Esophagus squamous epithelium (tissue), 5 donors: ENCODE measurements at places on chromosomes 2 and 18. TPM values are rescaled to one million over a fixed set of nuclear protein-coding genes. Genes with fewer than 3 reads are reported as not detected.

The CKAP2L gene
- total RNA-seq, result 4.3 TPM

GRCh38 chr2:70702711-70703395 lies 65.1 kb downstream of the ADD2 start:
- no peak for DNase-seq

The MATN3 gene
- 0.45 TPM for total RNA-seq

DNA sequence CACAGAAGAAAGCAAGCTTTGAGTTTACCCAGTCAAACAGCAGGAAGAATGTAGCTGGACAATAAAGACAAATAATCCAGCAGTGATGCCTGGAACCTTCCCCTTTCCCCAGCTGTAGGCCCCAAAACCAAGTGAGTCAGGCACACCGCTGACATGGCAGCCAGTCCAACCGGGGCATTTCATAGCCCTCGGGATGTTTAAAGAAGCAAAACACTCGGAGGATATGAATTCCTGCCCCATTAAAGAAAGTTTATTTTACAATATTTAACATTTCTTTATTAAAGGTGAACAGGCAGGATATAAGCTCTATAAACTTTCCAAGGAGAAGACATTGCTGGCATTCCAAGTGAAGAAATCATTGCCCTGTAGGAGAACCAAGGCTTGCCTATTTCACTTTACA lies 507.6 kb upstream of the TNP1 start:
- DNase-seq, result no peak

- no peak for DNase-seq
Observed at GRCh38 chr2:222861411-222862105, 722 bp downstream of the ACSL3 start.

The TWIST2 gene
- total RNA-seq, result 33.0 TPM

The SRD5A2 gene
- total RNA-seq, result not detected

DNA sequence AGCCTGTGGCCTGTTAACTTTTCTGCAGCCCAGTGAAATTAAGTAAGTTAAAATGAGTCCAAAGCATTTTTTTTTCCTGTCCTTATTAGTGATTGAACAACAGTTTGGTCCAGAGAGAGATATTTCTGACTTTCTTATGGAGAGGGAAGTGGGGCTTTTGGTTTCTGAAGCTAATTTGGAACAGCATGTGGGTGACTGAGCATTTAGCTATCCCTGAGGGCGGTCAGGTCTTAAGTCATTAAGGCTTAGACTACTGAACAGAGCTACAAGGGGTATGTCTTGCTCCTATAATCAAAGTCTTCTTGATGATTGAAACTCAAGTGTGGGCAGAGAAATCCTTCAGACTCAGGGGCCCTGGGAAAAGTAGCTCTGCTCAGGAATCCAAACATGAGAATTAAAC lies 14.0 kb downstream of the ARHGAP25 start:
- DNase-seq, result no peak

DNA sequence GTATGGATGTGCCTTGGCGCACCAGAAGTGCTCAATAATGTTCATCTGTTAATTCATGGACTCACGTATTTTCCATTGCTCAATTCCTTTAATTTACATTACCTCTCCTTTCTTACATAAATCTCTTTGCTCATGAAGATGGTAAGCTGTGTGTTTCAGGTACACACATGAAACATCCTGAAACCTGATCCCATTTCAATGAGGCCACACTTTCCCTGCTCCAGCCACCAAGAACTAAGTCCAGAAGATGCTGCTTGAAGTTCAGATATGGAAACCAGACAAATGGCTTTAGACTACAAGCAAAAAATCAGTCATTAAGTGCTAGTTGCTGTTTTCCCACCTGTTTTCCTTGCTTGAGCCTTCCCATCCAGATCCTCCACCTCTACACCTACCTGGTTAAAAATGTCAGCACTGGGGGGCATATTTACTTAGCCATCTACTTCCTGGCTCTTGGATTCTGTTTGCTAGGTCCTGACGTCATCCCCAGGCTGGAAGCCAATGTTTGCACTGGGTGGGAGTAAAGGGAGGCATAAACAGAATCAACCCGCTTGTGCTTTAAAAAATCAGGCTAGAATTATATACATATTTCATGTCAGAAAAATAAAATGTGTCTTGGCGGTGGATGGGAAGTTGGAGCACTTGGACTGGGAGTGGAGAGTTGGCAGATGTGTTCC lies 309.7 kb downstream of the OSR1 start:
- DNase-seq, result no peak

GRCh38 chr2:237393523-237393922 lies 20.4 kb downstream of the COL6A3 start:
- no peak for DNase-seq

DNA sequence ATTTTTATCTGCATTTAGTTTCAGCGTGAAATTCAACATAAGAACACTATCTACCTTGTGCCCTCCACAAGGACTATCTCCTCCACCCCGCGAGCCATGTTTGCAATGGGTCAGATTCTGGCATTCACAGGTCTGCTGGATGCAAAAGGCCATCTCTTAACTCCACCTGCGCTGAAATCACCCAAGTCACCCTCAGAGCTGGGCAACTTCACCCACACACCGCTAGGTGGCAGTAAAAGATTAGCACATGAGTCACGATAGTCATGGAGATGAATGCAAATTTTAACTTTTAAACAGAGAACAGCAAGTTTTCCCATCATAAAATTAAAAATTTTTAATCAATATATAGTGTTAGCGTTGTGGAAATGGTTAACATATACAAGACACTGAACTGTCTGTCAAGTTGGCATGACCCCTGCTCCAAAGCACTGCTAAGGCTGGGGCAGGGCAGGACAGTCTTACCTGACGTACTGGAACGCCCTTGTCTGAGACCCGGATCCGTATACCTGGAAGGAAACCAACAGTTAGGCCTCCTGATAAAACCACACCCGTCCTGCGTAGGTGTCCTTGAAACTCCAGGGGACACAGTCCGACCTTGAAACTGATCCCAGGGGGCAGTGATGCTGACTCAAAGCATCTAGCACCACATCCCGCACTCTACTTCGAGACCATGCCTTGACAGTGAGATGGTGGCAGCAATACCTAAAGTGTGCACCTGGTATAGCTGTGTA lies 89.6 kb downstream of the UXS1 start:
- DNase-seq, result no peak

- no peak for DNase-seq
Observed at GRCh38 chr2:134712299-134712698, 6.5 kb downstream of the TMEM163 start.

DNA sequence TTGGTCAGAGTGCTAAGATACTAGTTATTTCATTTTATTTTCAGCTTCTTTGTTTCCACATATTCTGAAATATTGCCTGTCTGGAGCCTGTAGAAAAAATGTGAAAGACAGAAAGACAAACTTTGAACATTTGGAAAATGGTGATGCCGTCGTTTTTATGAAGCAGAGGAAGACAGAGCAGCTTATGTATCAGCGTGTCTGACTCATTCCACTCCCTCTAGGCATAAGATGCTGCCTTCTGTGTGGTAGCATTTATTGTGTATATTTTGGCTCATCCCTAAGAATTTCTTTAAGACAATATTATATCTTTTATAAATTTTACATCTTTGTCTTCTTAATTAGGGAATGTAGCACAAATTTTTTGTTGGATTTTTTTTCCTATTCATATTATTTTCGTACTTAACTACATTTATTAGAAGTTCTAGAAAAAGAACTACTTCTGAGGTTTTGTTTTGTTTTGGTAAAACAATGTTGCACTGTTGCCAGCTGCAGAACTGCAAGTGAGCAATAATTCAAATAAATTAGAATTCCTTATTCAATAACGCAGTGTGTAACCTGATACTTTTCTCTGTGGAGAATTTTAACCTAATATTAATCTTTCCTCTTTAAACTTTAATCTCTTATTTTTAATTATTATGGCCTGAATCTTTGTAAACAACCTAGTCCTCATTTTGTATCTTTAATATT lies 300.4 kb downstream of the ZNF407 start:
- no peak for DNase-seq

DNA sequence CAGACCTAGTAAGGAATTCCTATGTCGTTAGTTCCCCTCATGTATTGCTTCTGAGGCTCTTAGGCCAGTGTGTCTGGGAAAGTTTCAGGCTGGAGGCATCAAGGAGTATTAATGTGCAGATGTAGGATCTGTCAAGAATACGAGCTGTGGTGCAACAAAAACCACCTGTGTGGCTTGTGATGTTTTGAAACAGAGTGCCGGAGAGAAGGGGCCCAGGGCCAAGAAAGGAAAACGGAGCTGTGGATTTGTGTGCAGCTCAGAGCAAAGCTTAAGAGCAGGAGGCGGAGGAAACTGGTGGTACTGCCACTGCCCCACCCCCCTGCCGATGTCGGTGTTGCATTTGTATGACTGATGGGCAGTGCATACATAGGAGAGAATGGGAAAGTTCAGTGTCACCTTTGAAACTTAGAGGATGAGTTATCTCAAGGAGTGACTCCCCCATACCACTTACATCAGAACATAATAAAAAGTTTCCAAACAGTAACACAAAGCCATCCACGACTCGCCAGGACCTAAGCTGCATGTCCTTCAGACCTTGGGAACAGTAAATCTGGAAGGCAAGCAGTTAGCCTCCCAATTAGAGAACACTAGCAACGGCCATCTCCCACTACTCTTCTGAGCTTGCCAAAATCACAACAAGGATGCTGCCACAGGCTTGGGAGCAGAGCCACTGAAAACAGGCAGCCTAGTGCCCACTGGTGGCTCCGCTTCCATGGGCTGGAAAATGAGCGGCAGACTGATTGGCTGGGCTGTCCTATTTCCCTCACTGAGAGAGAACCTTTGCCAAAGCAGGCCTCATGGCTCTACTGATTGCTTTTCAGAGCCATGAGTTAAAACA lies 152.7 kb upstream of the NT5C1B start:
- no peak for DNase-seq

DNA sequence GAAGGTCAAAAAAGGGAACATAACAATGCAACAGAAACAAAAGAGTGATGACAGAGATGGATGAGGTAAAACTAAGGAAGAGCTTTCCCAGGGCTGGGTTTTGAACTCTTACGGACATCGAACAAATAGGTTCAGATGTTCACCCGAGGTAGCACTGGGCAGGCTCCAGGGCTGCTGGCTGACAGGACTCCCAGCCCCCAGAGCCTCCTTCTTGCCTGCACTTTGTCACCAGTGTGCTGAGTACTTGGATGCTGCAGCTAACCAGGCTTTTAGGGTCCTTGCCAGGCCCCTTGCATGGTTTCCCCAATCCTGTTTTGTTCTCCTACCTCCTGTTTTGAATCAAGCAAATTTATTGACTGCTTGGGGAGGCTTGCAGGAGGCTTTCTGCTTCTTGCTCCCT lies 322.9 kb downstream of the DYSF start:
- DNase-seq, result no peak
